Activated naive CD4-positive, alpha-beta T cell treated with anti-CD3 and anti-CD28 coated beads, Interleukin-2, amount 50 U/mL, for 16 hours (primary cell): ENCODE measurements at places on chromosomes 6 and 20.

GRCh38 chr6:53579338-53579737, 34.4 kb upstream of the GCLC start:
- DNase-seq, result peak; percentile 46

DNA sequence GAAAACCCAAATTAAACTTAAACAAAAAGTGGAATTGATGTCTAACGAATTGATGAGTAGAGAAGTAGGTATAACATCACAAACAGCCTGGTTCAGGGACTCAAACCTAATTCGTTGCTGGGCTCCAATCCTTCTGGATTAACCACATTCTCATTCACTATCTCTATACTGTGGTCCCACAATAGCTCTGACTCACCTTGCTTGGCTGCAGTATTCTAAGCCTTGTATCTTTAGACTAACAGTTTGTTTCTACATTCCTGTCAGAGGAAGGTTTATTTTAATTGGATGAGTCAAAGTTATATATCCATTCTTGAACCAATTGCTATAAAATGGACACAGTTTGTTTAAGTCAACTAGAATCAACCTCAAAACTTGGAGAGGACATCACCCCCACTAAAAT, 530.5 kb upstream of the PTCHD4 start:
- no peak for DNase-seq

GRCh38 chr6:32956176-32956575, 3.3 kb upstream of the HLA-DMA start:
- no peak for DNase-seq

- no peak for DNase-seq
These were observed 66.9 kb downstream of the ZBTB2 start for GRCh38 chr6:151324488-151324825.

DNA sequence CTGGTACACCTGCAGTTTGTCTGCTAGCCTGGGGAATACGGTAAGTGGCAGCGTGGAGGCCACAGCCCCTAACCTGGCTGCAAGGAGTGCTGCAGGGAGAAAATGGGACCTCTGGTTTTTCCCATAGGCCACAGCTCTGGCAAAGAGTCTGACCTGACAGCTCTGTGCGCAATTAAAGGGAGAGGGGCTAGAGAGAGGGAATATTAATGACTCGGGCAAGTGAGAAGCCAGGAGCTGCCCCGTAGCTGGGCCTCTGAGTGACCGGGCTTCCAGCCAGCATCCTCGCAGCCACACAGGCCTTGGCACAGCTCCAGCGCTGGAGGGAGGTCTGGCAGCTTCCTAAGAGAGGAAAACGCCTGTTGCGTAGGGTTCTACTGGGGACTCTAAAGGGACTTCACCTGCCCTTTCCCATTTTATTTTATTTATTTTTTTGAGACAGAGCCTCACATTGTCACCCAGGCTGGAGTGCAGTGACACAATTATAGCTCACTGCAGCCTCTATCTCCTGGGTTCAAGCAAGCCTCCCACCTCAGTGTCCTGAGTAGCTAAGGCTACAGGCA, 18.2 kb upstream of the OCSTAMP start:
- DNase-seq, result no peak

GRCh38 chr20:12679447-12679846, 329.3 kb upstream of the SPTLC3 start:
- DNase-seq, result no peak

- DNase-seq, result no peak
These were observed 57.9 kb upstream of the EMILIN3 start for GRCh38 chr20:41424546-41424945.
